Myocyte (in vitro differentiated cells): ENCODE measurements at places on chromosomes 4 and X. TPM values are rescaled to one million over a fixed set of nuclear protein-coding genes. Genes with fewer than 3 reads are reported as not detected.

REPS2 gene
- 2.1 and 4.9 TPM in 2 replicates for total RNA-seq

GRCh38 chr4:139763205-139763604 is 97.6 kb downstream of the MGST2 start:
- DNase-seq: no peak

DNA sequence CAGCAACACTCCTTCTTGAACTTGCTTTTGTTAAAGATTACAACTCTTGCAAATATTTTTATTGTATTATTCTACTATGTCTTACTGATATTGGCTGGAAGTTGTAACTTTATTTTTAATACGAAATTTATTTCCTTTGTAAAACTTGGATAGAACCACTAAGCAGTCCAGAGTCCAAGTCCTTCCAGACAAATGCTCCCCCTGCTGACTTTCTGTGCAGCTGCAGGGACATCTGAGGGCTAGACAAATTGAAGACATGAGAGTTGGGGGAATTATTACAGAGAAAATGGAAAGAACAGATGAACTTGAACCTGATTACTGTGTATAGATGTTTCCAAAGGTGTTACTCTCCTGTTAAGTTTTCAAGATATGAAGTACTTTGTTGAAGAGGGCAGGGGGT is 238.8 kb downstream of the GRIA3 start:
- peak; percentile 48 for DNase-seq

- DNase-seq: no peak
These were observed 1.1 kb upstream of the FGF16 start for GRCh38 chrX:77446029-77446585.

- peak; percentile 64 for DNase-seq
These were observed 8.7 kb upstream of the SLC25A4 start for GRCh38 chr4:185134307-185134869.
